ENCODE measurements at places on chromosomes 1 and 21.
A peak's percentile ranks its signal among the peaks of the same experiment; 100 is the strongest.

GRCh38 chr1:102724741-102725140 lies 383.6 kb downstream of the COL11A1 start:
- DNase-seq: no peak

- DNase-seq: peak; percentile 10
Observed at GRCh38 chr1:231918239-231919015, 291.8 kb downstream of the DISC1 start.

DNA sequence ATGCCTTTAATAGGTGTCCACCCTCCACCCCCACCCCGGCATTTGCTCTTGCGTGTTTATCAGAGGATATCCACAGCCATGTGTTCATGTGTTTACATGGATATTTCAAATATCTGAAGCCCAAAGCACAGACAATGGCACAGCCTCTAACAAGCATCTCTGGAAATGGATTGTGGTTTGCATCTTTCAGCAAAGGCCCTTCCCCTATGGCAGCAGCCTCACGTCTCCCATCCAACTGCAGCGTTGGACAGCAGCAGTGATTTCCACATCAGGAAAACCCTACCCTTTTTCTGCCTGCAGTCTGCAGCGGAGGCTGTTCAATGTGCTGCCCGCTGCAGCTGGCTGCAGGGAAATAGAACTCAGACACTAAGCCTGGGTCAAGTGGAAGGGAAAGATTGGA lies 1.6 kb downstream of the RASSF5 start:
- DNase-seq: no peak

GRCh38 chr1:81414488-81415015 lies 386.2 kb upstream of the ADGRL2 start:
- peak; percentile 5 for DNase-seq

GRCh38 chr1:39762550-39763540 lies 8.3 kb downstream of the OXCT2 start:
- no peak for DNase-seq

- DNase-seq: no peak
Observed at GRCh38 chr1:65813956-65814355, 21.3 kb downstream of the PDE4B start.

- DNase-seq: no peak
Observed at GRCh38 chr21:44868707-44869106, 4.8 kb downstream of the PTTG1IP start.

DNA sequence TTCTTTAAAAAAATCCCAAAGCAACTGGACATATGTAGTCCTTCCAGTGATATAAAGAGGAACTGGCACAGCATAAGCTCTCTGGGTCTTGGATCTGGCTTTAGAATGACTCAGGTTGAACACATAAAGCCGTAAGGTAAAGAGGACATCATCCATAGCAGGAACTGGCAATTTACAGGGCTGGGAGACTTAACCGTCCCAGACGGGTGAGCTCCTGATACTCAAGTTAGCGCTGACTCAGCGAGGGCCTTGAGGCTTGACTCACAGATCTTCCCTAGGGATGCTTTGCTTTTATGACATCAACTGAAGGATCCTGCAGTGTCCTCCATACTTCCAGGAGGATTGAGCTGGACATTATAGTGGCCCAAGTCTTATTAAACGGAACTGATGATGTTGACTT lies 154.1 kb downstream of the CLIC6 start:
- no peak for DNase-seq

GRCh38 chr1:72438270-72438669 lies 155.9 kb upstream of the NEGR1 start:
- DNase-seq: no peak

DNA sequence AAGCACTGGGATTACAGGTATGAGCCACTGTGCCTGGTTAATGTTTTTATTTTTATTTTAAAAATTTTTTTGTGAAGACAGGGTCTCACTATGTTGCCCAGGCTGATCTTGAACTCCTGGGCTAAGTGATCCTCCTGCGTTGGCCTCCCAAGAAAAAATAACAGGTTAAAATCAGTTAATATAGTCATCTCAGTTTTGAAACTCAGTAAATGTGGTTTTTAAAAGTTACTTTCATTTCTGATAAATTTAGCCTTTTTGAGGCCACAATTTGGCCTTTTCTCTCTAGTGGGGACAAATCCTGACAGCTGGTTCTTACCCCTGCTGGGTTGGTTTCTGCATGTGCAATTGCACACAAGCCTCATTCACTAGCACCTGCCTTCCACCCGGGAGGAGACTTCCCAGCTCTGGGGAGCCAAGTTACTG lies 13.3 kb downstream of the PMF1 start:
- DNase-seq: no peak

GRCh38 chr1:178659789-178660208 lies 65.2 kb upstream of the RALGPS2 start:
- DNase-seq: no peak

- no peak for DNase-seq
Observed at GRCh38 chr1:166888373-166889111, 12.5 kb upstream of the TADA1 start.
